Cortex of kidney (tissue), 1 donor: ENCODE measurements at places on chromosomes 6 and 20.

GRCh38 chr6:143241911-143242310 lies 181.2 kb downstream of the AIG1 start:
- no peak for DNase-seq

GRCh38 chr20:17437251-17437650 lies 93.9 kb downstream of the BFSP1 start:
- no peak for DNase-seq

- no peak for DNase-seq
Observed at GRCh38 chr6:97674802-97675201, 391.8 kb upstream of the MMS22L start.

DNA sequence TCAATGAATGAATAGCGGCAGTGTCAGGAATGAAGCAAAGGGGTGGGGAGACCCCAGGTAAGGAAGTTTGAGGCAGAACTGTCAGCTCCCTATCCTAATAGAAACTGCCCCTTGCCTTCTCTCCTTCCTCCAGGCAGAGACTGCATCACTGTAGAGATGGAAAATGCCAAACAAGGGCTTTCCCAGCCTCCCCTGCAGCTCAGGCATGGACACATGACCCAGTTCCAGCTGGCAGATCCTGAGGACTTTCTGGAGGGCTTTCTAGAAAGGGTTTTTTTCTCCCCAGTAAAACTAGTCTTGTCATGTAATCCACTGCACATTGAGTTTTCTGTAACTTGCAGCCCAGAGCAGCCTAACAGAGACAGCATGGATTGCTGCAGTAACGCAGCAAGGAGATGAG lies 17.9 kb upstream of the PNPLA1 start:
- no peak for DNase-seq

DNA sequence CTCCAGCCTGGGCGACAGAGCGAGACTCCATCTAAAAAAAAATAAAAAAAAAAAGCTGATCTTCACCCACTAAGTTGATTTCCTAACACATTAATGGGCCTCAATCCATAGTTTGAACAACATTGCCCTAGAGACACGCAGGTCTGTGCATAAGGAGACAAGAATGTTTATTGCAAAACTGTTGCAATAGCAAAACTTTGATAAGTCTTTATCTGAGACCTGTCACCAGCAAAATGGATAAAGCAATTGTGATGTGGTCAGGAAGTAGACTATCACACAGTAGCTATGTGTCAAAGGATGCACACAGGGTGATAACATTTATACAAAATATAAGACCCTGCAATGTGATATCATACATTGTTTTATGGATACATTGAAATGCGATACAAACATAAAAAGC lies 4.2 kb upstream of the ITPR3 start:
- DNase-seq, result no peak

- DNase-seq, result no peak
Observed at GRCh38 chr20:7123457-7123856, 356.0 kb downstream of the BMP2 start.

- DNase-seq, result no peak
Observed at GRCh38 chr20:62171245-62171644, 11.6 kb upstream of the MTG2 start.

DNA sequence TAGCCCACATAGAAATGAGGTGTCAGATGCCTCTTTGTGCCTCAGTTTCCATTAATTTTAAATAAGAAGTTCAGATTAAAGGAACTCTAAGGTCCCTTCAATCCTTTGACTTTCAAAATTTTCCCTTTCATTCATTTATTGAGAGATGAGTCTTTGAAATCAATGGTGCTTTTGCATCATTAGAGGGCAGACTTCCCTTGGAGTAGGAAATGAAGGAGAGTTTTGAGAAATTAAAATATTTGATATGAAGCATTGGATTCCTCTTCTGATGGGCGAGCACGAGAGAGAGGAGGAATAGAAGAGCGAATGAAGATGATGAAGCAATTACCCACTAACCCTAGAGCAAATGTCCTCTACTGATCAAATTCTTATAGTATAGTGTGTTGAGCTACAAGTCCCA lies 105.7 kb downstream of the EDN1 start:
- no peak for DNase-seq

- no peak for DNase-seq
Observed at GRCh38 chr6:28794175-28795002, 129.4 kb downstream of the TRIM27 start.

- DNase-seq, result no peak
Observed at GRCh38 chr20:38046572-38046971, 13.0 kb downstream of the RPRD1B start.

DNA sequence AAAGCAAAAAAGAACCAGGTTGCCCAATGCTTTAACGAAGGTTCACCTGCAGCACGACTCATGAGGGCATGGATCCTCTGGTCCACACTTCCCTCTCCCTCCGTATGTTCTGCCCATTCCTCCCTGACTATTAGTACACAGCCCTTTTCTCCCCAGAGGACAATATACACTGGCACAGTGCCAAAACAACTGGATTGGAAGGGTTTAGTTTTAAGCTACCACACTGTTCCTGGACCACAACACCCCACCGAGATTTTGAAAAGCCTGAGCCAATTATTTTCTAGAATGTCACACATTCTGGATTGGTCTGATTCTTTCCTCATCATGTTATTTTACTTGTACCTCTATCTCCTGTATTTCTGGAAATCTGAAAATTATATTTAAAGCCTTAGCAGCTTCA lies 2.9 kb upstream of the AKAP7 start:
- DNase-seq, result no peak

- DNase-seq, result no peak
Observed at GRCh38 chr20:62572980-62573379, 69.3 kb upstream of the SLCO4A1 start.

GRCh38 chr6:111417946-111418345 lies 65.1 kb downstream of the REV3L start:
- DNase-seq, result no peak

DNA sequence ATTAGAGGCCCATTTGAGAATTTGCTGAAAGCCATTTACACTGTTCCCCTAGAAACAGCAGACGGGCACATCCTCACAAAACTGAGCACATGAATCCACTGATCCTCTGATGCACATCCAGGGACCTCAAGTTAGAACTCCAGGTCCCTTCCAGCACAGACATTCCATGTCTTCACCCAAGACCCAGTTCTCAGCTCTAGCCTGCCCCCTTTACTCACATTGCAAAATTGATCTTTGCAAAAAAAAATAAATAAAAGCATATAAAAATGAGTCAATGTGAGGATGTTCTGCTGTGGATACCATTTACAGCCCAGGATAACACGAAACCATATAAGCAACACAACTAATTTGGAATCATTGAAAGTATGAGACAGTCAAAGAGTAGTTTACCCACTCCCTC lies 458.2 kb upstream of the JARID2 start:
- DNase-seq, result no peak

DNA sequence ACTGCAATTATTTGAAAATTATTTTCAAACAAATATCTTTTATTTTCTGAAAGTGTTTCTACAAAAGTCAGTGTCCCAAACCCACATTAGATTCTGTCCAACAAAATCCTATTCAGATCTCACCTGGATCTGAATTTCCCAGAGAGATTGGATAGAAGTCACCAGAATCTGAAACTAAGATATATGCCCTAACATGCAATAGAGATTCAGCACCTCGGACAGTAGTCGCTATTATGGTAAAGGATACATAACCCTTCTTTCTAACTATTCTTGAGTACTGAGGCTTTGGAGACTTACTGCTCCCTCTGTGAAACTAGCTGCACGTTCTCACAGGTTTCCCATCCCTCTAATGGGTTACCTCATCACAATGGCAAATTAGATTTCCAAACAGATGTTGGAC lies 151.4 kb downstream of the ID4 start:
- DNase-seq, result no peak

- DNase-seq, result no peak
Observed at GRCh38 chr6:78911218-78911940, 44.0 kb downstream of the IRAK1BP1 start.

GRCh38 chr6:149230712-149231460 lies 86.6 kb upstream of the TAB2 start:
- DNase-seq, result no peak
